Activated gamma-delta T cell treated with Interleukin-2 at 50 U/mL for 16 hours (primary cell): ENCODE measurements at places on chromosomes 16 and 17.

DNA sequence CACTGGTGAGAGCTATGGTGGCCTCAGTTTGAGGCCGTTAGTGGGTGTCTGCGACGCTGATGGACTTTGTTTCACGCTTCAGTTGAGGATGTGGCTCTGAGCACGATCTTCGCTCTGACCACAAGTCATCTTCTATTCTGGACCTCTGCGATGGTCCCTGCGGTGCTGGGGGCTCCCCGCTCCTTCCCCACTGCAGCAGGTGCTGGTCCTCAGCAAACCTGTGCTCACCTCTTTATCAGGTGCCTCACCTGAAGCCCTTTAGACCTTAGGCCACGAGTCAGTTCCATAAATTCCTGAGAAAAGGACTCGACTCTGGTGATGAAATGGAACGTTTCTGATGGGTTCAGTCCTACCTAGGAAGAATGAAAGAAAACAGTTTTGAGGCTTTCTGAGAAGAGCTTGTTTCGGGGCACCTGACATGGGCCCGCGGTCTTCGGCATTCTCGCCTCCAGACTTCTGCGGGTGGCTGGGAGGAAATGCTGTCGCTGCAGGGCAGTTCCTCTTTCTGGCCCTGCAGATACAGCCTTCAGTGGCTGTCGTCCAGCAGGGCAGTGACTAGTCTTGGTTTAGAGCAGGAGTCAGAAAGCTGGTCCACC lies 4.7 kb downstream of the KCTD5 start:
- DNase-seq: no peak

GRCh38 chr16:2370721-2371120 lies 30.2 kb upstream of the ABCA3 start:
- DNase-seq: no peak

- DNase-seq: no peak
Observed at GRCh38 chr17:7405350-7406234, 1.7 kb upstream of the TMEM256 start.

DNA sequence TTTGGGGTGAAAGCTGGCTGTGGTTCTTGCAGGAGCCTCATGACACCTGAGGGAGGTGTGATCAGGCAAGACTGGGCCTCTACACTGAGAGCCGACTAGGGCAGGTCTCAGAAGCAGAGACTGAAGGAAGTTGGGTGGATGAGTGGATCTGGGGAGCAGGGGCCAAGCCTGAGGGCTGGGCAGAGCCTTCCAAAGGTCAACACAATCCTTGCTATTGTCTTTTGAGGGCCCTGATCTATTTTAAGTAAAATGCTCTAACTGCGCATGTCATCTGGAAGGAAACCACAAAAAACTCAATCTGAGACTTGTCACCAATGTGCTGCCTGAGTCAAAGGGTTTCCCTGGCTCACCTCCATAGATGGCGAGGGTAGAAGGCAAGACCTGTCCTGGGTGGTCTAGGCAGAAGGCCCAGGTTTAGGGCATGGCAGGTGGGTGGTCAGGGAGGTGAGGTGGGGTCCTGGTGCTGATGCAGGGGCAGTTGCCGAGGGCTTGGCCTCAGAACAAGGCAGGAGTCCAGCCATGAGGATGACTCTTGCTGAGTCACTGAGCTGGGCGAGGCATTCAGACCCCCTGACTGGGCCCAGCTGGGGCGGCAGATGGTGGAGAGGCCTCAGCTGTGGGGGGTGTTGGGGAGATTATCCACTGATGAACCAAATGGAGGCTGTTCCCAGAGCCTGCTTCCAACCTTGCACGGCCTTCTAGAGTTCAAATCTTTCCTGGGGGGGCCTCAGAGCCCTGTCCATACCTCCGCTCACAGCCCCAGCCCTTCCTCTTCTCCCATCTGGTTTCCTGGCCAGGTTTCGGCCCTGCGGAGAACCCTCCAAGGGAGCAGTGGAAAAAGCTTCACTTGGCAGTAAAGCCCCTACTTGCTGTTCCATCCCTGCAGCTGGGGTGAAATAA lies 5.1 kb downstream of the MVP start:
- no peak for DNase-seq

DNA sequence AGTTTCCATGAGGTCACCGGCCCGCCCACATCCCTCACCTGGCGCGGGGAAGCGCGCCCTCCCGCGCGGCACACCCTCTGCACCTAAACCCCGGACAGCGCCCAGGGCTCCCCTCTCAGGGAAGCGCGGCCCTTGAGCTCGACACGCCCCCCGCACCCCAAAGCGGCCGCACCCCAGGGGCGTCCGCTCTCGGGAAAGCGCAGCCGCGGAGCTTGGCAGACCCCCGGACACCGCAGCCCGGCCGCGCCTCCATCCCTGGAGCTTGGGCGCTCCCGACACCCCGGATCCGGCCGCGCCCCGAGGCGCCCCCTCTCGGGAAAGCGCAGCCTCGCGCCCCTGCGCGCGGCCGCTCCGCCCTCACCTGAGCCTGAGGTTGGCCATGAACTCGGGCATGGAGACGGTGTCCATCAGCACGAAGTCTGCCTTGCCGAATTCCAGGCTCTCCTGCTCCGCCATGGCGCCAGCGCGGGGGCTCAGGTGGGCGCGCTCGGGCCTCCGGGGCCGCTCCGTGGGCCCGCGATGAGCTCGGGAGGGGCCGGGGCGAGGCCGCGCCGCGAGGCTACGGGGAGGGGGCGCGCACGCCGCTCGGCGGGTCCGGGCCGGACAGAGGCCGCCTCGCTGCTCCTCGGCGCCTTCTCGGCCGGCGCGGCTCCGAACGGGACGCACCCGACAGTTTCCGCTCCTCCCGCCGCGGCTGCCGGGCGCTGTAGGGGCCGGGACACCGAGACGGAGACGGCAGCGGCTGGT lies at the start of gene MYO1D:
MYO1D (minus strand) TSS at position 708 of the 747 bp plus-strand sequence; CDS start at position 456, 252 bp downstream.
- peak; percentile 44 for DNase-seq

DNA sequence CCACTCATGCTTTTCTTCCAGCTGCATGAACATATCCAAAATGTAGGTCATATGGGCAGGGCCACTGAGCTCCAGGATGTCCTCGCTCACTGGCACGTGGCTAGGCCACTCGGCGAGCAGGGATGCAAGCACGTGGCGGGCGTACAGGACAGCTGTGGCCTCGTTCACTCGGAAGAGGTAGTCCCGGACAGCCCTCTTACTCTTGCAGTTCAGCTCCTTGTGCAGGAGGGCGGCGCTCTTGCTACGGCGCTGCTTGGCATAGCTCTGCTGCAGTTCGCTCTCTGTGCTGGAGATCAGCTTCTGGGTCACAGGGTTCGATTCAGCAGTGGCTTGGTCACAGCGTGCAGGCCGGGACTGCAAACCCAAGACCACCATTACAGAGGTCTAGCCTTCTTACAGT lies 53.1 kb upstream of the ATP2A3 start:
- DNase-seq: no peak

GRCh38 chr16:57672824-57673223 lies 4.7 kb downstream of the ADGRG3 start:
- no peak for DNase-seq

GRCh38 chr17:50561746-50562141 lies 1.2 kb downstream of the CACNA1G start:
- DNase-seq: no peak

GRCh38 chr16:84599521-84600202 lies 18.2 kb downstream of the COTL1 start:
- DNase-seq: peak; percentile 34

DNA sequence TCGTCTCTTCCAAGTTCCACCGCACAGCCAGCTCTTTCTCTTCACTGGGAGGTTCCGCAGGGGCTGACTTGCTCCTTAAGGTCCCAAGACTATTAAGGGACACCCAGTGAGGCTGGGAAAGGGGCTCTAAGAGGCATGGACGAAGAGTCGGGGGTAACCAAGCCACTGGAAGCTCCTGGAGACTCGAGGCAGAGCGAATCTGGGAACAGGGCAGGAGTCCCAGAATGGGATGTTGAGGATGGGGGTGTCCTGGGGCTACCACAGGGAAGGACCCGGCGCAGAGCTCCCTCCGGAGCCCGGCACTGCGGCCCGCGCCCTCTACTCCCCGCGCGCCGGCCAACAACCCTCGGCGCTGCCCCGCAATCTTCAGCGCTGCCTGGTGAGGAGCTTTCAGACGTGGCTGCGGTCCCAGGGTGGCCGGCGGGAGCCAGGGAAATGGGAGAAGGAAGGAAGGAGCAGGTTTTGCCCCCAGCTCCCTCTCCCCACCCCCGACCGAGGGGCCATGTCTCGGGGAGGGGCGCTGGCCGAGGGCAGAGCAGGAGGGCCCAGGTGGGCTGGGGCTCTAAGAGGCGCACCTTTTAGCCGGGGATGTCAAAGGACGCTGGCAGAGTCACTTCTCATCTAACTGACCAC lies 581 bp downstream of the CHST5 start:
- no peak for DNase-seq

DNA sequence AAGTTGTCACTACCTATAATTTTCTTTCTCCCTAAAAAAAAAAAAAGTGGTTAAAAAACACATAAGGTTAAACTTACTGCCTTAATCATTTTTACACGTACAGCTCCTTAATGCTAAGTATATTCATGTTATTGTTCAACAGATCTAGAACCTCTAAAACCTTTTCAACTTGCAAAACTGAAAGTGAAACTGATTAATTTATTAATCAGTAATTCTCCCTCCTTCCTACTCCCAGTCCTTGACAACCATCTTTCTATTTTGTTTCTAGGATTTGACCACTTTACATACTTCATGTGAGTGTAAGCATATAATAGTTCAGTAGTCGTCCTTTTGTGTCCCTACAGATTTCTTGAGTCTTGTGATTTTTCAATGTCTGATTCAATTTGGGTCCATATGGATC lies 251.4 kb upstream of the KIF2B start:
- DNase-seq: no peak

GRCh38 chr17:47915776-47916398 lies 19.9 kb downstream of the SP2 start:
- DNase-seq: no peak

GRCh38 chr17:82613283-82614094 lies 34.8 kb downstream of the WDR45B start:
- DNase-seq: no peak

DNA sequence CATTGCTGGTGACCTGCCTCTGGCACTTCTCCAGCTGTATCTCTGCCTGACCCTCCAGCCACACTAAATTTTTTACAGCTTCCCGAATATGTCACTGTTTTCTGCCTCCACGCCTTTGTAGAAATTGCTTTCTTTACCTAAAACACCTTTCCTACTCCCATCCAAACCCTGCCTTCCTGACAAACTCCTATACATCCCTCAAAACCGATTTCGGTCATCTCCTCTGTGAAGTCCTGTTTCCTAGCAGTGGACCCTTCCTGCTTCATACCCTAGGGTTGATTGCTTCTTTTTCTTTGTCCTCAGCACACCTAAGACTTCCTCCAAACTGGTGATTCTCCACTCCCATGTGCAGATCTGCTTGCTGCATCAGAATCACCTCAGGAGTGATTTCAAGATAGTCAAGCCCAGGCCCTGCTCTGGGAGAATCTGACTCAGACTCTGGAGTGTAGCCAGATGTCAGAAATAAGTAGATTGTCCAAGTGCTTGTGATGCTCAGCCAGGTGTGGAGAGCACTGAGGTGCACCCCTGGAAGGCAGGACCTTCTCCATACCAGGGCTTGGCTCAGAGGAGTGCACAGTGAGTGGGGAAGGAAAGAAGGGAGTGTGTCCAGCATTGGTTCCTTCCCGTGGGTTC lies 184.2 kb downstream of the COPRS start:
- no peak for DNase-seq

DNA sequence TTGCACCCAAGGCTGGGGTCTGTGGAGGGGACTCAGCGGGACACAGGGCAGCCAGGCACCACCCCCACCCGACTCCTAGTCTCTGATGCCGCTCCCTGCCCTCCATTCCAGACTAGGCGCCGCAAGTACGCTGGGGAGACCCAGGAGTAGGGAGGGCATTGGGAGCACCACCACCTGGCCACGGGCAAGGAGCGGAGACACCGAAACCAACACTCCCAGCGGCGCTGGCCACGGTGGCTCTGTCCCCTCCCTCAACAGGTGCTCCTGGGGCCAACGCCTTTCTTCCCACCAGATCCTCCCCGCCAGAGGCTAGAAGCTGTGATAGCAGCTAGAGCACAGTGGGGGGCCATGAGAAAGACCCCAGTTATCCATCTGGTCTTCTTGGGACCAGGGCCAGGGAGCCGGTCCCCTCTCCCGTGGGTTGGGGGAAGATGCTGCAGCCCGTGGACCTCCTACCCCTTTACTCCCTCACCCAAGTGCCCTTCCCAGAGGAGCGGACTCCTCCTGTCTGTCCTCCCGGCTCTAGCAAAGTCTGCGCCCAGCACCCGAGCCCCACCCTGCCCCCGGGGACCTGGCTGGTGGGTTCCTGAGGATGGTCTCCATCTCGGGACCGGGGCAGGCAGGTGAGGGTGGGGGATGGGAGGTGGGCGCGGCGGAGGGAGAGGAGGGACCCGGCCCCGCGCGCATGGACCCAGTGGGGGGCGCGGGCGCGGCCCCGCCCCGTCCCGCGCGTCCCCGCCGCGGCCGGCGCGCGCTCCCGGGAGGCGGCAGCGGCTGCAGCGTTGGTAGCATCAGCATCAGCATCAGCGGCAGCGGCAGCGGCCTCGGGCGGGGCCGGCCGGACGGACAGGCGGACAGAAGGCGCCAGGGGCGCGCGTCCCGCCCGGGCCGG lies at the start of gene SYNGR3:
SYNGR3 (plus strand) TSS at position 762 of the 892 bp plus-strand sequence. CDS start 133 bp downstream, outside the sequence.
- no peak for DNase-seq

DNA sequence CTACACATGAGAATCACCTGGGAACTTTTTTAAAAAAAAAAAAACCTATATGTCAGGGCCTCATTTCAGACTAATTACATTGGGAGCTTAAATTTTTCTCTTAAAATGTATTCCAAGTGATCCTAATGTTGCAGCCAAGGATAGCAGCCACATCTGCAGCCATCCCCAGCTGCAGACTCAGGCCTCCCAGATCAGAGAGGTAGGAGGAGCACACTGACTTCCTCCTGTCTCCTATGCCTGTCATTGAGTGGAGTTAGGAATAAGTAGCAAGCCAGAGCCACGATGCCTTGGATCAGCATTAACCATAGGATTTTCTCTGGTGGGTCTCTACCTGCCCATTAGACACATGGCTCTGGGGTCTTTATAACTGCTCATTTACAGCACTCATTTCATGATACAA lies 463.5 kb downstream of the HS3ST4 start:
- no peak for DNase-seq

DNA sequence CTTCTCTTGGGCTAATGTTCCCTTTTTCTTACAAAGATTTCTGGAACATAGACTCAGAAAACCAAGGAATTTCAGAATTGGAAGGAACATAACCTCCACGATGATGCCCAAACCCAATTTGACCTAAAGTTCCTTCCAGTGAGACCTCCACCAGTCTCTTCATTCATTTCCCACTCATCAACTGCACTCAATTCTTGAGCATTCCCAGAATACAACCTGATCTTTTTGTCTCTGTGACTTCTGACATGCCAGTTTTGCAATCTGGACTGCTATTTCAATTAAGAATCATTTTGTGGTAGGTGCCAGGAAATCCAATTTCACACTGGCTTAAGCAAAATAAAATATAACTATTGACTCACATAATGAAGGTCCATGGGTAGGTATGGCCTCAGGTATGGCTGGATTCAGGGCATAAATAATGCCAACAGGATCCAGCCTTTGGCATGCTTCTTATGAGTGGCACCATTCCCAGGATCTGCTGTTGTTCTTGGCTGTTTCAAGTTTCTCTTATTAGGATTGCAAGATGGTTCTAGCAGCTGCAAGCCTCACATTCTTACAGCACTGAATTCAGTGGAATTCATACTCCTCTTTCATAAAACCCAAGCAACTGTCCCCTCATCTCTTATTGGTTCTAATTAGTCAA lies 184.3 kb downstream of the HS3ST4 start:
- no peak for DNase-seq
